ENCODE measurements at places on chromosomes 3 and 15.

GRCh38 chr3:142433110-142433509, 14.7 kb downstream of the XRN1 start:
- no peak for DNase-seq

DNA sequence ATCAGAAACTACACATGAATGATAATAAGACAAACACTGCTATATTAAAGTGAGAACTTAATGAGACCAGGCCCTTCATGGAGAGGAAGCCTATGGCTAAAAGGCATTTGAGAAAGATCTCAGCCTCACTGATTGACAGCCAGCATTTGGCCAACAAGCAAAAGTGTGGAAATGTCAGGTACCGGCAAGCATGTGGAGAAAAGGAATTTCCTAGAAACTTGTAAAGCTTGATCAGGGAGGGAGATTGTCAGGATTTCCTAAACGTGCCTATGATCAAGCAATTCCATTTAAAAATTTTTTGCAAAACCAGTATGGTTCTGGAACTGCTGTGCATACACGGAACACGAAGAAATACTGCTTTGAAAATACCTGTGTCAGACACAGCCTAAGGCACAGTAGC, 220.3 kb upstream of the ATP10A start:
- DNase-seq: no peak

- DNase-seq: no peak
These were observed 63.5 kb downstream of the EPHB1 start for GRCh38 chr3:134858441-134859035.

DNA sequence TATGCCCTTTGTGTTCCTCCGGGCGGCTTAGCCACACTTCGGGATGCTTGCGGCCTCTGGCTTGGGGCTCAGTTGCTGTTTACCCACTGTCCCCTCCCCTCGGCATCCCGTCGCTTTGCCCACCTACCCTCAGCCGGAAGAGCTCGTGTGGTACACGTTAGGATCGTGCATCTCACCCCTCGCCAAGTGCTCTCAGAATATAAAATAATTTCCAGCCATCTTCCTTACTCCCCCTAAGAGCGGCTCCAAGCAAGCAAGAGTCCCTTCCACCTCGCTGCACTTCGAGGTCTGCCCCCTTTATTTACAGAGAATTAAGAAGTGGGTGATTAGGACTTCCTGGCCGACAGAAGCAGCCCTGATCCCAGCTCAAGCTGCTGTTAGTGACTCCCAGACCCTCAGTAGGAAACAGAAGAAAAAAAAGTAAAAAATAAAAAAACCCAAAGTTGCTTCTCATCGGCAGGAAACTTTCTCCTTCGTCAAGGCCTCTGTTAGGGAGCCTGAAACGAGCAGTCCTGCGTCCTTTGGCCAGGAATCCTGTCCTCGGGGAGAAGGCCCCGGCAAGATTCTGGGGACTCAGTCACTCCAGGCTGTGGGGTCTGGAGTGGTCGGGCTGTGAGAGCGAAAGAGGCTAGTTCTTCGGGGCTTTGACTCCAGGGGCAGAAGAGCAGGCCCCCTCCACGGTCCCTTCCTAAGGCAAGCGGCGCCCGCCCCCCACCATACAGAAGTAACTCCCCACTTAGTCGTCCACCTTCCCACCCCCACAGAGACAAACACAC, 3.0 kb downstream of the MEIS2 start:
- DNase-seq: peak; percentile 56

DNA sequence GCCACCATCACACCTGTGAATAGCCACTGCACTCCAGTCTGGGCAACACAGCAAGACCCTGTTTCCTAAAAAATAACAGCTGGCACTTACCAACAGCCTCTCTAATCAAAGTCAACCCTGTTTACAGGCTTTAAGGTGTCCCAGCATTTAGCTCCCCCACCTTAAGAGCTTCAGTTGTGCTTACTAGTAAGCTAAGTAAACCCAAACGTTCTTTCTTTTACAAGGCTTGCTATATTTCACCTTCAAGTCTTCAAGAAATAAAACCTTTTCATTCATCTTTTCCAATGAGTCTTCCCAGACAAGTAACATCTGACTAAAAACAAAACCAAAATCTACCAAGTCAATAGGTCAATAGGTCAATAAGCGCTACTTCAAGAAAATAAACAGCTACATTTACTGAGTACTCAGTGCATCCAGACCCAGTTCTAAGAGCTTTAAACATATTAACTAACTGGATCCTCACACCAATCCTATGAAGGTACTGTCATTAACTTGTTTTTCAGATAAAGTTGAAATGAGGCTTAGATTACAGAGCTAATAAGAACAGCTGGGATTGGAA, 62.4 kb downstream of the PBRM1 start:
- no peak for DNase-seq

DNA sequence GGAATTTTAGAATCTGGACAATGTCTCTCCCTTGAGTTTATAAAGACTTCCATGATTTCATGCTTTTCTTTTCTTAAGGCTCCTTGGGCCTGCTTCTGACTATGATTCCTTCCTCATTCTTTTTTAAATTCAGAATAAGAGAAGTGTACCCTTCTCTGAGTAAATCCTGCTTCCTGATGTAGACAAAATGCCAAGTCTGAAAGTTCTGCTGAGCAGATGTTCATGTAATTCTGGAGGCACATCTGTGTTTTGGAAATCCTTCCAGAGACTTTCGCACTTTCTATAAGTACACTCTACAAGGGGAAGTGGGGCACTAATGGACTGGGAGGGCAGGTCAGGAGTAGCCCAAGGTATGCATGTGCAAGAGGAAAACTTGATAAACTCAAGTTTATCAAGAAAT, 24.8 kb downstream of the TPM1 start:
- DNase-seq: no peak

DNA sequence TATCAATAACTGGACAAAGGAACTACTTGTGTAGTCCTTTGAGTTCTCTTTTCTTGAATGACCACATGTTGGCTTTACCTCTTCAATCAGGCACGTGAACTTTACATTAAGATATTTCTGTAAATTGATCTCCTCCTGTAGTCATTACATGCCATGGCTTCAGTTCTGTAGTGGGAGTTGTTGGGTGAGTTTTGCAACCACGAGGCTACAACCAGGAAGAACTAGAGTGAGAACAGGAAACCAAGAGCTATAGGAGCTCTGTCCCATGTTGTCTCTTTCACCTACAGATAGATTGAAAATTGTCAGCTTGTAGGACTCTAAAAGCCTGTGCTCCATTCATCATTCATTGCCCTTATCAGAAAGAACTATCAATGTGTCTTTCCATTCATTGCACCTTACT, 2.0 kb downstream of the RSRC1 start:
- no peak for DNase-seq

- no peak for DNase-seq
These were observed 194.4 kb downstream of the FEZF2 start for GRCh38 chr3:62178739-62179600.

- no peak for DNase-seq
These were observed 43.2 kb downstream of the SLC7A14 start for GRCh38 chr3:170542704-170543103.

DNA sequence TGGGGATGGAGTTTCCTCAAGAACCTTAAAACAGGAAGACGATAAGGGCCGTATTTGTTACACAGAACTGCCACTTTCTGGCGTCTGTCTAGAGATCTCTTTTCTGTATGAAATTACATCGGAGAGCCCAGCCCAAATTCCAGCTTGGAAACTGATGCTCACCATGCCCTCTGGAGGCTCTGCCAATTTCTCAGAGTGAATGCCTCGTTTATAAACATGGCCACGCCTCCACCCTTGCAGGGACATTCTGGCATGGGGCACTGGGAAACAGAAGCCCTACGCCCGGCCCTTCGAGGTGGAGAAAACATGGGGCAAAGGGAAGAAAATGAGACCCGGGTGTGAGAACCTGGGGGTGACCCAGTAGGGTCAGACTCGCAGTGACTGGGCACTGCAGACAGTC, 53.4 kb upstream of the SEC13 start:
- no peak for DNase-seq

DNA sequence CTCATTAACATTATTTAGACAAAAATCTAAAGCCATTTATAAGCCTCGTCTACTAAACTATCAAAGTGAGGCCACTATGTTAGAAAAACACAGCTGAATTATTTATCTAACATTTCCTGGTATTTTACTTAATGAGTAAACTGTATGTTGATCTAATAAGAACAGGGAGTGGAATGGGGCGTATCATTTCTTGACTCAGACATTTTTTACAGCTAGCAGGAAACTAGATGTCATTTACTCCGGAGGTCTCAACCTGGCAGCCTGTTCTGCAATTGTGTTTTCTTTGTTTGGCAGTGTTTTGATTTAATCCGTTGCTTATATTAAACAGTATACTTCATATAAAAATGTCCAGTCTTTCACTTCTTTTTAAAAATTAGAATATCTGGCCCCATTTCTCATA, 79.1 kb upstream of the ABI3BP start:
- DNase-seq: peak; percentile 76

- DNase-seq: no peak
These were observed 31.4 kb downstream of the NIPA2 start for GRCh38 chr15:22869856-22870255.

GRCh38 chr3:46096781-46097180, 69.5 kb upstream of the XCR1 start:
- DNase-seq: no peak

GRCh38 chr3:78986416-78987101, 781.2 kb downstream of the ROBO1 start:
- DNase-seq: no peak

GRCh38 chr15:81410318-81410753, 36.3 kb upstream of the TMC3 start:
- DNase-seq: peak; percentile 93

DNA sequence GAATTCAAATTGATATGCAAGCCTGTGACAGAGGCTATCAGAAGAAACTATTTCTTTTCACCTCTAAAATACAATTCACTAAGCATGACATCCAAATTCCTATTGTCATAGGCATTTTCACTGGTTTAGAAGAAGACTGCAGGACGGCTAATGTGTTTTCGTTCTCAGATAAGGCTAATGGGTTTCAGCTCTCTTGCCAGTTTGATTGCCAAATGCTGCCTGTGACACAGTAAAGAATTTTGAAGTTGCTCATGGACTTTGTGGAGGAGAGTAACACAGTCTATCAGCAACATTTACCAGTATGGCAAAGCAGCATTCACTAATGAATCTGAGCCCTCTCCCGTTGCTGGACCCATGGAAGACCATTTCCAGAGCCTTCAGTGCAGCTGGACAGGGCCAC, 948.1 kb downstream of the FHIT start:
- no peak for DNase-seq

DNA sequence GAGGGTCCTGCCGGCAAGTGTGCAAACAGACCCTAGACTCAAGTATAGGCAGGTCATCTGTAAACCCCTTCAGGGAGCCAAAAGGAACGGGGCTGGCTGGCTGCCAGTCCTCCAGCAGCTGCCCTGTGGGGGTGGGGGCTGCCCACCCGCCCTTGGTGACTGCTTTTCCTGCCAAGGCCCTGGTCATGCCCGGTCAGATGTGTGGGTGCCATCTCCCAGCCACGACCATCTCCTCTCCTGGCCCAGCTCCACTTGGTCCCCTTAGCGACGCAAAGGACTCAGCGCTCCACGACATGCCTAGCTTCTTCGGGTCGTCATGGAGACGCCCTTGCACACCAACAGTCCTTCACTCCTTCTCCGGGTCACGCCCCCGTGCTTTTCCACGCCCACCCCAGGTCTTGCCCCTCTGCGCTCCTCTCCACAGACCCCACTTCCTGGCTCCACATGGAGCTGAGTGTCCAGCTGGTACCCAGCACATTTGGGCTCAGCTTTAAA, 2.4 kb downstream of the MUC4 start:
- no peak for DNase-seq

GRCh38 chr15:77507911-77508310, 87.2 kb downstream of the HMG20A start:
- DNase-seq: peak; percentile 88

DNA sequence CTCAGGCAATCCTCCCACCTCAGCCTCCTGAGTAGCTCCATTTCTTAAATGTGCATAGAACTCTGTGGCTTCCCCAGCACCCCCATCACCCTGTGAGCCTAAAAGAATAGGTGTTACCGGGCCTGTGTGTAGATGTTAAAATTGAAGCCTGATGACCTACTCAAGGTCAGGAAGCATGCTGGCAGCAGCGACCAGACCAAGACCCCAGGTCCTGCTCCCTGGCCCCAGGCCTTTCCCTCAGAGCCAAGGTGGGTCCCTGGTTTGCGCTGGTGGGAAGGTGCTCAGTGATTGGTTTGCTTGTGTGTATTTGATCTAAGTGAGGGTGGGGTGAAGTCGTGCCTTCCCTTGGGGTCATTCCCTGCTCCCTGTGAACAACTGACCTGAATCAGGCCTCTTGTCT, 18.4 kb upstream of the CRABP1 start:
- no peak for DNase-seq

GRCh38 chr3:62839748-62840147, 35.5 kb downstream of the CADPS start:
- no peak for DNase-seq

GRCh38 chr3:188842639-188843038, 329.1 kb upstream of the TPRG1 start:
- DNase-seq: no peak

DNA sequence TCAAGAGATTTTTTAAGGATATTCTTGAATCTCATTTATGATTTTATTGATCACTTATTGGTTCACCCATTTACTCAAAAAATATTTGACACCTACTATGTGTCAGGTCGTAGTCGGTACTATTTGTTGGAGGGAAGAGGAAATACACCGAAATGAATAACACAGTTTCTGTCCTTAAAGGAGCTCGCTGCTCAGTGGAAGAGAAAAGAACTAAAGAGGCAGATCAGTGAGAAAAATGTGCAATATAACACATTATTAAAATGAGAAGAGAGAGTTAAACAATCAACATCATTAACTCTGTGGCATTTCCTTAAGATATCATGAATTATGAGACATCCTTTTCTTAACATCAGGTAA, 56.1 kb upstream of the ADAMTS9 start:
- DNase-seq: no peak

GRCh38 chr3:156674911-156675829, 780 bp downstream of the TIPARP start:
- DNase-seq: peak; percentile 53

- DNase-seq: peak; percentile 100
These were observed 108.1 kb upstream of the THBS1 start for GRCh38 chr15:39472621-39473297.

DNA sequence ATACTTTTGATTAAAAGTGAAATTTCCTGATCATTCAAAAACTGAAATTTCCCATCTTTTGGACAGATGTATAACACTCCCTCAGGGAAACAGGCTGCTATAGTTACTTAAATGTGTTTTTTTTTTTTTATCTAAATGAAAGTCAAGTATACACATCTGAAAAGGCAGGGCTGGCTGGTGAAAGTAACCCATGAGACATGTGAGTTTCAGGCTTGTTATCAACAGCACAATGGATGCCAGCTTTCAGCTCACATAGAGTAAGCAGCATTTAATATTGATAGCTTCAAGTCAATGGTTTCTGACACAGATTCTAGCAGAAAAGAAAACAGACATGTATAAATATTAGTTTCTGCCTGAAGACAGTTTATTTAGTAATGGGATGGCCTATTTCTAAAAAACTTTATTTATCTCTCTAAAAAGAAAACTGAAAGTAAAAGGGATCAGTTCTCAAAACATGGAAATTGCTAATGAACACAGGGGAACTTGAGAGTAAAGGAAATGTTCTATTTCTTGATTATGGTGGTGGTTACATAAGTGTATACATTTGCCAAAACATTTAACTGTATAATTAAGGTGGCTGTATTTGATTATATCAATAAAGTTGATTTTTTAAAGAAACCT, 89.7 kb upstream of the CMC1 start:
- peak; percentile 44 for DNase-seq
